OCI-M1 (cell line): ENCODE measurements at places on chromosomes 7 and 10.

- no peak for DNase-seq
These were observed 8.4 kb upstream of the ZNF853 start for GRCh38 chr7:6606866-6607583.

- peak; percentile 33 for DNase-seq
These were observed 32.5 kb upstream of the KNDC1 start for GRCh38 chr10:133127291-133128125.

DNA sequence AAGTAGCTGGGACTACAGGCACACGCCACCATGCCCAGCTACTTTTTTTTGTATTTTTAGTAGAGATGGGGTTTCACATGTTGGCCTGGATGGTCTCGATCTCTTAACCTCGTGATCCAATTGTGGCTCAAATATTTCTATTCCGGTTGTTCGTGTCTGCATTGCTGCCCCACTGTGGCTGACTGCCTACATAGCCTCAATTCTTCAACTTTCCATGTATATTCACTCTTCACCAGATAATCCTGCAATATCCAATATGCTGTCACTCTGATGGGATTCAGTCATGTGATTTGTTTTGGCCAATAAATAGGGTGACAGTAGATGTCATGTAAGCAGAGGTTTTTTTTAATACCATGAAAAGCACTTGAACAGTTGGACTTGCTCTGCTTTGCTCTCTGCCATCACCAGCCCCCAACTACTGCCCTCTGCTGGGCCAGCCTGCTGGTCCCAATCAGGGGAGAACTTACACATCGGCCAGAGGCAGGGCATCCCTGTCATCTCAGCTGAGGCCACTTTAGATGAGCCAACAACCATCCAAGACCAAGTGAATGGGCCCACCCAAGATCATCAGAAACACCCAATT, 56.7 kb downstream of the NSUN6 start:
- DNase-seq, result peak; percentile 59

GRCh38 chr10:12873172-12873571, 128.3 kb downstream of the CCDC3 start:
- DNase-seq, result no peak

DNA sequence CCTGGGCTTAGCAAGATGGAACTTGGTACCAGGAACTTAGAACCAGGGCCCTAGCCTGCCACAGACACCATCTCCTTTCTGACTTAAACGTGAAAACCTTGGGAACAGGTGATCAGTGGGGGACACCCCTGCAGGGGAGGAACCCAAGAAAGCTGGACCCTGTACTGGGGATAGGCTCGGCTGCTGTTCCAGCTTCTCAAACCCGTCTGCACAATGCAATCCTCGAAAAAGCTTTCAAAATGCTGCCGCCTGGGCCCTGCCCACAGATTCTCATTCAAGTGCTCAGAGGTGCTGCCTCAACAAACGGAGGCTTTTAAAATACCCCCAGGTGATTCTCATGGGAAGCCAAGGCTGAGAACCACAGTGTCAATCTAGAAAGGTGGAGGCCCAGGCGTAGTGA, 169.7 kb downstream of the ARHGAP21 start:
- no peak for DNase-seq

GRCh38 chr10:14838582-14839304, 637 bp downstream of the HSPA14 start:
- DNase-seq, result peak; percentile 56

GRCh38 chr7:151941009-151941408, 15.2 kb upstream of the GALNTL5 start:
- DNase-seq, result no peak

- no peak for DNase-seq
These were observed 22.7 kb downstream of the RELN start for GRCh38 chr7:103966593-103967277.

GRCh38 chr7:34247468-34247867, 342.1 kb downstream of the BMPER start:
- no peak for DNase-seq

- DNase-seq, result no peak
These were observed 39.7 kb upstream of the NFE2L3 start for GRCh38 chr7:26112203-26112740.

GRCh38 chr10:943334-944033, 12.0 kb upstream of the LARP4B start:
- no peak for DNase-seq

GRCh38 chr7:67267914-67268313, 271.3 kb downstream of the TYW1 start:
- no peak for DNase-seq

DNA sequence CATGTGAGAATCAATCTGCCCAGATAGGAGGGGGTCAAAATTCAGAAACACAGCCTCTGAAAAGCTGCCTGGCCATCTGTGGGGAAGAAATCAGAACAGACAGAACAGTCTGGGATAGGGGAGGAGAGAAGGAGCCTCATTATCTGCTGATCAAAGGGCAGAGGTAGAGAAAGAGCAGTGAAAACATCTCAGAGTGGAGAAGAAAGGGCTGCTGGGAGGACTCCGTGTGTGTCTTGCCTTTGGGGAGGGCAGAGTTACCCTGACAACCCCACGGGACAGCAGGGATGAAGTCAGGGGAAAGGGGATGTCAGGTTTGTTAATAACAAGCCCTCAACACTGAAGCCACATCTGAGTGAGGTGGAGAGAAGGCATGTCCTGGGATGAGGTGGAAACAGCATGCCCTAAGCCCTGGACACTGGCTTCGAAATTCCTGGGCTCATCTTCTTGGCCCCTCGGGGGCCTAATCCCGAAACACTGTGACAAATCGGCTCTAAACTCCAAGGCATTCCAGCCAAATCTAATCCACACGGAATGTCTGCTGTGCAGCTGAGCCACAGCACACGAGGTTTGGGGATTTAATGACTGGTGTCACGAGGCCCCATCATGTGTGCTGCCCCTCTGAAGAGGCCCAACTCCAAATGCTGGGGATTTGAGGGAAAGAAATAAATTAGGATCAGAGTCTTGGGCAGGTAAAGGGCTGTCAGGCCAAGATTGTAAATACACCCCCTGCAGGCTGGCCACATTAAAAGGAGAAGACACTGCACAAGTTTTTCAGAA, 82.8 kb upstream of the FGFR2 start:
- DNase-seq, result no peak

- no peak for DNase-seq
These were observed 36.3 kb downstream of the FOXL3 start for GRCh38 chr7:326273-326672.

GRCh38 chr7:55063633-55064032, 44.8 kb downstream of the EGFR start:
- DNase-seq, result no peak

DNA sequence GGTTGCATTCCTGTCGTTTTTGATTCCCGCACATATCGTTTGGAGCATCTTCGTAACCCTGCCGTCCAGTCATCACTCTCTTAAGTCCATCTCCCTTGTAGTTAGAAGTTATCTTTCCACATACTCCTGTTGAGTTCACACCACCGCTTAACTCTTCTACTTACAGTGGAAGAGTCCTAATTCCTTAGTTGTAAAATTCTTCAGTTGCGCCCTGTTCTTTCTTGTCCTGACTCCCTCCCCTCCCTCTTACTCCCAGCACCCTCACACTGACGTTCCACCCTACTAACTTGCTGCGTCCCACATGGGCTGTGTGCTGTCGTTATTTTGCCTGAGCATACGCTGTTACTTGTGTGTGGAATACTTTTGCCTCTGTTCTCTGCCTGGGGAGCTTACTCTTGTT, 11.7 kb downstream of the DNAJB6 start:
- DNase-seq, result no peak

- no peak for DNase-seq
These were observed 48.5 kb downstream of the TAX1BP1 start for GRCh38 chr7:27788437-27788836.

- DNase-seq, result peak; percentile 63
These were observed 212.3 kb downstream of the MTERF1 start for GRCh38 chr7:91668217-91668616.

GRCh38 chr7:158816271-158816670, 13.0 kb downstream of the ESYT2 start:
- DNase-seq, result no peak

GRCh38 chr10:112217386-112218035, 33.9 kb upstream of the GPAM start:
- no peak for DNase-seq

- DNase-seq, result no peak
These were observed 38.7 kb downstream of the RGS10 start for GRCh38 chr10:119503821-119504220.

DNA sequence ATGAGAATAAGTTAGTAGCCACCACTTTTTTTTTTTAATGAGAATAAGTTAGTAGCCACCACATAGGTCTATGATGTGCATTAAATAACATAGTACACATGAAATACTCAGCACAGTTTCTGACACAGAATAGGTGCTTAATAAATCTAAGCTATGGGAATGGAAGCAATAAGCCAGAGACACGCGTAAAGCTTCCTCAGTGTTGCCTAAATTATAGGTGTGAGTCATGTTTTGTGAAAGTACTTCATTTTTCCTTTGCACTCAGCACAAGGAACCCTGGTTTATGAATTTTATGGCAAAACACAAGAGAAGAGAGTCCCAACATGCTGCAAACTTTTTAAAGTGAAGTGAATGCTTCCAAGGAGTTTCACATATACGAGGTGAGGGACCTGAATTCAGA, 267.4 kb downstream of the RNLS start:
- no peak for DNase-seq

- DNase-seq, result no peak
These were observed 12.5 kb downstream of the GPER1 start for GRCh38 chr7:1100386-1100785.

- DNase-seq, result no peak
These were observed 188.9 kb downstream of the BICC1 start for GRCh38 chr10:58701405-58702135.

DNA sequence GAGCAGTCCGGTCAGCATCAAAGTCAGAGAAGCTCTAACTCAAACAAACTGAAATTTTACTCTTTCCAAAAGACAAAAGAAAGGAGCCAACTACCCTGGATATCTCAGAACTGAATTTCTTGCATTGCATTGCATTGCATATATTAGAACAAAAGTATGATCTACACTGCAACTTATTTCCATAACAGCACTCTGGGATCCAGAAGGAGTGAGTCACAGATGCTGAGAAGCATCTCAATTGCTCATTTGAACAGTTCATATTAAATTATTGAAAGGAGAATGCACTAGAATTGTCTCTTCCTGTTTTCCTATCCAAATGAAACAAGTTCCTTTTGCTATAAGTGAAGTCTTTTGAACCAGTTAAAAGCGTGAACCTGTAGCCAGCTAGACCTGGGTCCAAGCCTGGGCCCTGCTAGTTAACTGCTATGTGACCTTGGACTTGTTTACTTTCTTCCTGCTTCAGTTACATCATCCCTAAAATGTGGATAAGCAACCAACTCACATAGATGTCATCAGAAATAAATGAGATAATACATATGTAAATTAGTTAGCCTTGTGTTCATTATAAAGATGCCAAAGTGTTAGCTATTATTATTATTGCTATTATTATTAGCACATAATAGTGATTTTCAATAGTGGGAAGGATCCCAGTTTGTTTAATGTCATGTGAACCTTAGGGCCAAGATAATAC, 184.1 kb downstream of the CREB5 start:
- no peak for DNase-seq

DNA sequence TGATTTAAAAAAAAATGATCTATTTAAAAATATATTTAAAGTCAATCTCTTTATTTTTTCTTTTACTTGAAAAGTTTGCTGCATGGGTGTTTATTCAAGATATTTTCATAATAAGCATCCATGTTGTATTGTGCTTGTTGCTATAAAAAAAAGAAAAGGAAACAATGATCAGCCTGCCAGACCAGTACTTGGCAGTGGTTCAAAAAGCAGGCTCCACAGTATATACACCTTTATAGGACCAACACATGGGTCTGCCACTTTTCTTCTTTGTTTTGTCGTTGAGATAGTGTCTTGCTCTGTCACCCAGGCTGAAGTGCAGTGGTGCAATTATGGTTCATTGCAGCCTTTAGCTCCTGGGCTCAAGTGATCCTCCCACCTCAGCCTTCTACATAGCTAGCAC, 228.0 kb downstream of the TWIST1 start:
- DNase-seq, result no peak

- DNase-seq, result peak; percentile 20
These were observed 81.0 kb upstream of the PRSS58 start for GRCh38 chr7:142338633-142339501.

DNA sequence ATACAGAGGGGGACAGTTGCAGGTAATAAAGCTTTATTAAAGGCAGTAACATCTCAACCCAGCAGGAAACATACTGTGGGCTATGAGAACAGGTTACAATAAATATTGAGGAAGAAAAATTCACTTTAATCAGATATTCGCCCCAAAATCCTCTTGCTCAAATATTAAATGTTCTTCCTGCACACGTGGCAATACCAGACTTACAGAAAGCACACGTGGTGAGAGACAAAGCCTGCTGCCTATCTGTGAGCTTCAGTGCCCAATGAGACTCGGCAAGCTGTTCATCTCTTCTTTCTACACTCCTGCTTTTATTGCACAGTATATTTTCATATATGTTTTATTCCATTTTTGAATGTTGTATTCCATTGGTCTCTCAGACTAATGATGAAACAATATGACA, 113.2 kb downstream of the OR13A1 start:
- DNase-seq, result no peak

DNA sequence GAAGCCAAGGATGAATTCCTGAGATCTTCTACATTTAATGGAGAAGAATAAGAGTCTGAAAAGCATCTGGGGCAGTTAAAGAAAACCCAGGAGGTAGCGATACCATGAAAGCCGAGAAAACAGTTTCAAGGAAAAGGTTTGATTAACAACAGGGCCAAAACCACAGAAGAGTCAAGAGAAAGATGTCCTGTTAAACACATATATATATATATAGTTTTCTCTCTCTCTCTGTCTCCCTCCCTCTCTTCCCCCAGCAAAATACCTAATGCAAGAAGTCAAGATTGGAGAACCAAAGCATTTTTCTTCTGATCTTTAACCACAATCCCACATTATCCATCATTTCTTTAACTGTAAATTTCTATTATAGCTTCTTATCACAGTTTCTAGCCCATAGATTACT, 261.4 kb downstream of the SNX13 start:
- no peak for DNase-seq

DNA sequence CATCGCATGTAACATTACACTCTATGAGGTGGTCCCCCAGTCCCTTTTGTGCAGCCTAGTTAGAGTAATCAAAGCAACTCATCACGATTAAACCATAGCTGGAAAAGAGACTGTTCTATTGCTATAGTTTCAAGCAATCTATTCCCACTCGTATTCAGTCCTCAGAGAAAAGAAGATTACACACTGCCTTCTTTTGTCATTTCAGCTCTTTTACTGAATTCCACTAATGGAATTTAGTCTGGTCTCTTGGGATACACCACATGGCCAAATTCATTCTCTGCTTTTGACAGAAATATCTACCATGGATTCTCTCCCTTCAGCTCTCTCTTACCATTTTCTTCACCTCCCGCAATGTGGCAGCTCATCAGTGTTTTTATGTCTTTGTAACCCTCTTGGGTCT, 108.9 kb upstream of the HDAC9 start:
- DNase-seq, result no peak

GRCh38 chr10:117139581-117140524, 1.8 kb upstream of the VAX1 start:
- no peak for DNase-seq

GRCh38 chr10:127690176-127690835, 46.7 kb upstream of the FOXI2 start:
- DNase-seq, result no peak
